ENCODE measurements at places on chromosomes 4 and X. TPM values are rescaled to one million over a fixed set of nuclear protein-coding genes. Genes with fewer than 3 reads are reported as not detected.
A peak's percentile ranks its signal among the peaks of the same experiment; 100 is the strongest.

DNA sequence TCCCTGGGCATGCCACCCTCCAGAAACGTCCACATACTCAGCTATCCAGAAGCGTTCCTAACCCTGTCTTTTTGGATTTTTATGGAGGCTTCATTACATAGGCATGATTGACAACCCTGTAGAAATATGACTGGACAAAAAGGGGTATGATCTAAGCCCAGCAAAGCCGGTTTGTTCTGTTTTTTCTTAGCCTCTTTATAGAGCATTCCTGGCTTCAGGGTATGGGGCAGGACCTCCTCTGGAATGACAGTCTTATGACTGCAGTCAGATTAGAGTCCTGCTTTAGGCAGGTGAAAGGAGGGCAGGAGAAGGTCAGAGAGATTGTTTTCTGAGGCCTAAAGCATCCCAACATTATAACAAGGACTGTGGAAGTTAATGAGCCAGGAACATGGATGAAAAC is 137.4 kb downstream of the DCLK2 start:
- no peak for DNase-seq

- no peak for DNase-seq
Observed at GRCh38 chrX:31747411-31747810, 675.6 kb upstream of the FTHL17 start.

The RTL5 gene
- total RNA-seq = 0.29 TPM

DNA sequence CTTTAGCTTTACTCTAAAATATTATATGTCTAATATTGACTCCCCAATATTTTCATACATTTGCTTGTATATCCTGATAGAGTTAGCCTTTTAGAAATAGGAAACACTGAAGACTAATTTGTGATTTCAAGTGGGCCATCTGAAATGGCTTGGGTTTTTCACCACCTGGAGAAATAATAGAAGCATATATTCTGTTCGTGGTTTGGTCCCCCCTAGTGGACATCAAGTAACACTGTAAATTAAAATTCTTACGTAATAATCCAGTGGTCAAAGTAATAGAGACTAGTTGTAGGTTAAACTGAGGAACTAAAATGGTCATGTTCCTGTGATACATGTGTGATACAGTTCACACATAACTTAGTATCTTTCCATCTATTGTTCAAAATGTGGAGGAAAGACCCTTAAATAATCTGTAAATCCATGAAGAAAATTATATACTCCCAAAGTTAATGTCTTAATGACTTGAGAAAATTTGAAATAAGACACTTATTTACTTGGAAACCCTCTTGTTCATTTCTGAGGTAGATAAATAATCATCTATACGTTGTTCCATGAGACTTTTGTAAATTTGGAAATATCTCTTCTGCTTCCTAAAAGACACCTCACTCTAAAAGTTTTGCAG is 79.8 kb upstream of the SMARCAD1 start:
- peak; percentile 56 for DNase-seq

The MSANTD1 gene
- total RNA-seq = not detected

The ANXA10 gene
- total RNA-seq = not detected

GRCh38 chr4:114383721-114384120 is 214.9 kb upstream of the UGT8 start:
- DNase-seq = peak; percentile 73

GRCh38 chr4:56937262-56937661 is 29.6 kb downstream of the REST start:
- DNase-seq = no peak

GRCh38 chr4:174177536-174177935 is 105.9 kb downstream of the FBXO8 start:
- DNase-seq = no peak

GRCh38 chr4:140056015-140056414 is 98.0 kb downstream of the MAML3 start:
- no peak for DNase-seq

GRCh38 chr4:114043116-114043515 is 63.7 kb upstream of the ARSJ start:
- DNase-seq = no peak

The AR gene
- 0.67 TPM for total RNA-seq

The NPY2R gene
- total RNA-seq = not detected

The HSD17B13 gene
- total RNA-seq = not detected

DNA sequence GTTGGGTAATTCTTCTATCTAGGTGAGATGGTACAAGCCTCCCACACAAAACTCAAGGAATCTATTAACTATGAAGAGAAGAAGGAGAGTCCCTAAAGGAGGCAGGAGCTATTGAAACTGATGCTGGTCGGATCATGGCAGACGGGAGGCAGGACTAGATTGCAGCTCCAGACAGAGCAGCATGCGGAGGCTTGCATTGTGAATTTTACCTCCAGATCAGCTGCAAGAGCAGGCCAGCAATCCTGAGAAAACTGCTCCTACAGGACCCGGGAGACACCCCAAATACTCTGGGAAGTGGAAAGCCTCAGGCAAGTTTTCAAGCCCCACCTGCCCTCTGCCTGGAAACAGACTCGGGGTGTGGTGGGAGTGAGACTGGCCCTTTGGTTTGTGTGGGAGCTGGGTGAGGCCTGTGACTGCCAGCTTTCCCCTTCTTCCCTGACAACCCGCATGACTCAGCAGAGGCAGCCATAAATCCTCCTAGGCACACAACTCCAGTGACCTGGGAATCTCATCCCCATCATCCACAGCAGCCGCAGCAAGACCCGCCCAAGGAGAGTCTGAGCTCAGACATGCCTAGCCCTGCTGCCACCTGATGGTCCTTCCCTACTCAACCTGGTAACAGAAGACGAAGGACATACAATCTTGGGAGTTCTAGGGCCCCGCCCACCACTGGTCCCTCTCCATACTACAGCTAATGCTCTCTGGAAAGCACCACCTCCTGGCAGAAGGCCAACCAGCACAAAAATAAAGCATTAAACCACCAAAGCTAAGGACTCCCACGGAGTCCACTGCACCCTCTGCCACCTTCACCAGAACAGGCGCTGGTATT is 30.9 kb downstream of the GATB start:
- no peak for DNase-seq

The CLDN22 gene
- total RNA-seq = not detected
